NCI-H526 treated with DMSO at 0.1 percent for 48 hours (cell line): ENCODE measurements at places on chromosomes 5 and 9.

DNA sequence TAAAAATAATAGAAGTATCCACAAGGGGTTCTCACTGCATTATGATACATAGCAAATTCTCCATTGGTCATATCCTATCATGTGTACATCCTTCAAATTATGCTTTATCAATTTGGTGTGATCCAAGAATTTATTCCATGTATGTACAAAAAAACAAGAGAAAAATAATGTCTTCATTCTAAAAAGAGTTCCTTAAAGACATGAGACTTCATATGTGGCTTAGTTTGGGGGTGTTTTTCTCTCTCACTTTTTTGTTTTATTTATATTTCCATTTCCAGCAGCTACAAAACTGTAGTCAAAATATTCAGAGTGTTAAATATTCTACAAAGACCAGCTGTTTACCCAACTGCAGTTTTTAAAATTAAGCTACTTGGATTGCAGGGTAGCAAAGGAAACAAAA is 972.0 kb downstream of the DTWD2 start:
- DNase-seq, result no peak

- no peak for DNase-seq
Observed at GRCh38 chr5:150577378-150578139, 62.9 kb upstream of the SYNPO start.

DNA sequence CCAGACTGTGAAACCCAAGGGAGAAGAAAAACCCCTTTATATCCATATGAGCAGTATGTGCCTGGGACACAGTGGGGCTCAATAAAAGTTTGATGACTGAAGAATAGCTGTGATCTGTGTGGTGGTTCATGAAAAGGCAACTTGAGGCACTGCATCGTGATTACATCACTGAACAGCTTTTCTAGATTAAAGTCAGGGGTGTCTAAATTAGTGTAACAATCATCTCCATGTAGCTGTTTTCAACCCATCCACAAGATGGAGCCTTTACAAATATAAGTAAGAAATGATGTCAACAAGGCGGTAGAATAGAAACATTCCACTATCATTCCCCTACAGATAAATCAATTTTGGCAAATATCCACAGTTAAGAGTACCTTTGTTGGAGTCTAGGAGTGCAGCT is 55.5 kb downstream of the PRRC1 start:
- DNase-seq, result no peak

GRCh38 chr9:33468797-33469621 is 4.7 kb downstream of the NOL6 start:
- no peak for DNase-seq

GRCh38 chr5:17070647-17071046 is 134.6 kb upstream of the MYO10 start:
- DNase-seq, result no peak

GRCh38 chr9:603126-603525 is 238.4 kb upstream of the DMRT1 start:
- DNase-seq, result no peak

GRCh38 chr9:16262477-16263261 is 607.8 kb downstream of the BNC2 start:
- no peak for DNase-seq

- peak; percentile 18 for DNase-seq
Observed at GRCh38 chr5:10145923-10146401, 103.7 kb downstream of the ATPSCKMT start.

DNA sequence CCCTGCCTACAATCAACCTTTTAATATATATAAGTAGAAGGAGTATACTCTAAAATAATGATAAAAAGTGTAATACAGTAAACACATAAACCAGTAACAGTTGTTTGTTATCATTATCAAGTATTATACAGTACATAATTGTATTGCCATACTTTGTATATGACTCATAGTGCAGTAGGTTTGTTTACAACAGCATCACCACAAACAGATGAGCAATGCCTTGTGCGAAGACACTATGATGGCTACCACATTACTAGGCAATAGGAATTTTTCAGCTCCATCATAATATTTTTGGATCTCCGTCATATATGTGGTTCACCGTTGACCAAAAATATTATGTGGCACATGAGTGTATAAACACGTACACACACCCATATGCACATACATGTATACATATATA is 69.7 kb upstream of the APC start:
- DNase-seq, result no peak

DNA sequence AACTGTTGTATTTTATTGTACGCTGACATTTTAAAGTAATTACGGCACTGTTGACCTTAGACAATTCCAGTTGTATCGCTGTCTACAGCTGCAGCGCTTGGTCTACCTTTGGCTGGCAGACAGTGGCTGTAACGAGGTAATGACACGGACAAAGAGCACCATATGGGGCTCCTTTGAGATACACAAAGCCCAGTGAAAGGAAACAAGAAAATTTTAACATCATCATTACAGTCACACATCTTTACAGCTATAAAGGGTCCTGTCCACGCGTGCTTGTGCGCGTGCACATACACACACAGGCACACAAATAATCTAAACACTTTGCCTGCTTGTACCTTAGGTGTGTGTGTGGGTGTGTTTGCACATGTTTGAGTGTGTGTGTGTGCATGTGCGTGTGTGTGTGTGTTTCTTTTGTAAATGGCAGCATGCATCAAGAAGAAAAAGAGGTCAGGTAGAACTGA is 946.0 kb downstream of the NR2F1-AS1 start:
- no peak for DNase-seq

DNA sequence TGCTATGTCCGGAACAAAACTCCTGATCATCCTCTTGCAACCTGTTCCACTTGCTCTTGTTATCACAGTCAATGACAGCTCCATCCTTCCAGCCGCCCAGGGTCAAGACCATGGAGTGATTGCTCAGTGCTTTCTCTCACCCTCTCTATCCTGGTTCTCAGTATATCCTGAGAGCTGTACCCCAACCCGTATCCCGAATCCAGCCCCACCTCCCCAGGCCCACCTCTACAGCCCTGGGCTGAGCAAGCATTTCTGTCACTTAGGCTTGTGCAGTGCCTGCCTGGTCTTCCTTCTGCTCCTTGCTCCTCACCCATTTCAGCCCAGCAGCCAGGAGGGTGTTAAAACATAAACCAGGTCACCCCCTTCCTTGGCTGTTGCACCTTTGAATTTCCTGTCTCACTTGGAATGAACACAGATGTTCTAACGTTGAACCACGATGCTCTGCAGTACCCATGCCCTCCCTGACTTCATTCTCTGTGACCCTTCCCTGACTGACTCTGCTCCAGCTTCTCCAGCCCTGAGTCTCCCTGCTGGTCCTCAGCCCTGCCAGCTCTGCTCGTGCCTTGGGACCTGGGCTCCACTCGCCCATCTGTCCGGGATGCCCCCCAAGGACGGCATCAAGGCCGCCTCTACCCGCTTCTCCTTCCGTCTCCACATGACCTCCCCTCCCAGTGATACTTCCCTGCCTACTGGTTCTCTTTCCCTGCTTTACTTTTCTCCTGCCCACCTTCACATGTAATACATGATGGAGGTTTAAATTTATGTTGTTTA is 110.0 kb downstream of the ICE1 start:
- no peak for DNase-seq

DNA sequence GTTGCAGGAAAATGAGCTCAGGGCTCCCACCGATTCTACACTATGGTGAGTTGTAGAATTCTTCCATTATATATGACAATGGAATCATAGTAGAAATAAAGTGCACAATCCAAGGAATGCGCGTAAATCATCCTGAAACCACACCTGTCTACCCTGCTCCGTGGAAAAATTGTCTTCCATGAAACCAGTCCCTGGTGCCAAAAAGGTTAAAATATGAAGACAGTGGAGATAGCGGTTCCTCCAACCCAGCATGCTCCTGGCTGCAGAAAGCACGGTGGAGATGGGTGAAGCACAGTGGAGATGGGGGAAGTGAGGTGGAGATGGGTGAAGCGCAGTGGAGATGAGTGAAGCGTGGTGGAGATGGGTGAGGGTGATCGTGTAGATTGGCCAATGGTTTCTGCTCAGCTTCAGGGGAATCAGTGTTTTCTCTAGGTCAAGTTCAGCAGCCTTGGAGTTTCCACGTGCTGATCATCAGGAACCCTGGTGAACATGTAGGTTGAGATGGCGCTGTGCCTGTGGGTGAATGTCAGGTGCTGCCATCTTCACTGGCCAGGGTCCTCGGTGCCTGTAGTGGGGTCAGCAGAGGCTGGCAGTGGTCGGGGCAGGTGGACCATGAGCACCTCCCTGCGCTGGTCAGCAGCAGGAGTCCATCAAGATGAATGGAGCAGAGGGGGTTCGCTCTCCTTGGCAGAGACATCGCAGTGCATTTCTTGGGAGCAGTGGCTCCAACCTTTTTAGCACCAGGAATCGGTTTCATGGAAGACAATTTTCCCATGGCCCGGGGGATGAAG is 20.3 kb downstream of the PAEP start:
- DNase-seq, result no peak

DNA sequence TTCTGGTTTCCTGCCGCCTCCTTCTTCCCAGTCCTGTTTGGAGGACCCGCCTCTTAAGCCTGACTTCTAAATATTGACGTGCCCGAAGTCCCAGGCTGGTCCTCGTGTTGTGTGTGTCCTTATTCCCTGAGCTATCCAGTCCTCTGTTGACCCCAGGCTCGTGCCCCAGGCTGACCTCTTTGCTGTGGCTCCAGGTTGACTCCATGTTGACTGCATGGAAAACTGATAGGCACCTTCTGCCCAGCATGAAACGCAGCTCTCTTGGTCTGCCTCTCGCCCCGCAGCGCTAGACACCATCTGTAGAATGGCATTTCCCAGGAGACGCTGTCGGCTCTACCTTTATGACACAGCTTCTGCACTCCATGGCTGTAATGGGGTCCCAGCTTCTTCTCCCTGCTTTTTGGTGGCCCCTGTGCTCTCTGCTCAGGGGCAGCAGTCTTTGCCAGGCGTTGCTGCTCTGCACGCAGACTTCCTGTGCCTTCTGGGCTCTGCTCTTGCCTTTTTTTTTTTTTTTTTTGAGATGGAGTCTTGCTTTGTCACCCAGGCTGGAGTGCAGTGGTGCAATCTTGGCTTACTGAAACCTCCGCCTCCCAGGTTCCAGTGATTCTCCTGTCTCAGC is 28.4 kb downstream of the EHMT1 start:
- DNase-seq, result no peak

DNA sequence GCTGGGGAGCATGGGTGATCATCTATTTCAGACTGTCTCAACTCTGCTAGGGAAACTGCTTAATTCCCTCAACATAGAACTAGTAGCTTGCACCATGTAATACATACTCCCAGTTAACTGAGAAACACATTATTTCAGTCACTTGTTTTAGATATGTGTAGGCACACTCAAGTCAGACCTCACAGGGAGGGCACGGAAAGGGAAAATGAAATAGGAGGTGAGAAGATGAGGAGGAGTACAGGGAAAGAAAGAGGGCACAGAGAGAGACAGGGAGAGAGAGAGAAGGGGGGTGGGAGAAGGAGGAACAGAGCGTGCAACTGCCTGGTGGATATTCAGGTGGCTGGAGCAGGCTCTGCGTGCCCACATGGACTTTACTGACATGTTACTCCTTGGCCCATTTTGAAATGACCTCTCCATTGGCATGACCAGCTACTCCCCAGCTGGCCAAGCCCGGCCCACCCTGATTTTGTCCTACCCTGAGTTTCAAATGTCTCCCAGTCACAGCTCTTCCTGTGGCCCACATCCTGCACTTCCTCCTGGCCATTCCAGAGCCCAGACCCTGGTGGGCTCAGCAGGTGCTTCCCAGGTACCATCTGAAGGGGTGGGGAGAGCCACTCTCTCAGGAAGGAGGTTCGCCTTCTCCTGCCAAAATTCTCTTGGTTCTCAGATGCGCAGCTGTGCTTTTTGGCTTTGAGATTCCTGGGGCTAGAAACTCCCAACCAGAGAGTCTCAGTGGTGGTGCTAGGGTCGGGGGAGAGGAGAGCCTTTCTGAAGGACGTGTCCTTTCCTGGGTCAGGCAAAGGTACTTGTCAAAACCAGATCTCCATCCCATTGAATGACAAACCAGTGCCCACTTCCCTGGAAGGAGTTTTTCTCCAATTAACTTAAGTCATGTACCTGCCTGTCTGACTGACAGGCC is 229.4 kb downstream of the FSTL4 start:
- DNase-seq, result no peak

DNA sequence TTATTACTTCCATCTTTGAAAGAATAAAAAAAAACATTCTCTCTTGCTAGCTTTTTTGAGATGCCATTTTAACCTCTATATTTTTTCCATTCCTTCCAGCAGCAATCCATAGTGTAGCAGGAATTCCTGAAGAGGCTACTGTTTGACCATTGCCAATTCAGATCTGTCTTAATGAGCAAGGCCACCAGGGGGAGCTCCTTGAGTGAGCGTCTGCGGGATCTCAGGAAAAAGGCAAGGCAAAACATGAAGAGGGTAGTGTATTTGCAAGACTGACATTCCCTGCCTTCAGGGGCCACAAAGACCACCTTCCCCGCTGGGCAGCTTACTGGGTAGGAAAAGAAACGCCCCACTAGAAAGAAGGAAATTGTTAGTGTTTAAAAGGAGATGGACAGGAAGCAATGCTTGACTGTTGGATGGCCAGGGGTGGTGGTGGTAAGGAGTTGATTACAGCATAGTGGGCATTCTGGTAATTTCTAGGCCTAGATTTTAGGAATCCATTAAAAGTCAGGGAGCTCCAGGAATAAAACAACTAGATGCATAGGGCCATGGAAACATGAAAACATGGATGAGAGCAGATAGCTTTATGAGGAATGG is 206.6 kb upstream of the HAPLN1 start:
- no peak for DNase-seq

GRCh38 chr5:117590944-117591343 is 1016.3 kb upstream of the SEMA6A start:
- peak; percentile 2 for DNase-seq

DNA sequence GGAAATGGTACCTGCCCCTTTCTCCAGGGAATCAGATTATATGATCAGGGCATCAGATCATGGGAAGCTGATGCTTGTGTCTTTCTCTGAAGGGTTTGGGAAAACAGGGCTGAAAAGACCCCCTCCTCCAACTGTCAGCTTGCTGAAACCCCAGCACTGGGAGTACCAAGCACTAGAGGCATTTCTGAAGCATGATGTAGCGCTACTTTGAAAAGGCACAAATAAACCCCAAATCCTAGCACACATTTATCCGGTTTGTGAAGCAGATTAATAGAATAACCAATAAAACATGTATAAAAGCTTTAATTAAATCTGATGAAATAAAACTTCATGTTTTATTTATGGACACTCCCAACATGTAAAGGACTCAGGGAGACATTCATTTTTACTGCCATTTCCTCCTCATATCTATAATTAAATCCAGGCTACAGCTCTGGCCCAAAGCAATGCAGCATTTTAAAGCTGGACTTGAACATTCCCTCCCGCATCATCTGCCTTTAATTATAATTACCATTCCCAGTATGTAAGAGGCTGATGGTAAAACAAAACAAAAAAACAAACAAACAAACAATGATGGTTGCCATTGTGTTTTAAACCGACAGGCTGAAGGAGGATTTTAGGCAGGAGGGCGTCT is 298.2 kb upstream of the RFX3 start:
- no peak for DNase-seq

DNA sequence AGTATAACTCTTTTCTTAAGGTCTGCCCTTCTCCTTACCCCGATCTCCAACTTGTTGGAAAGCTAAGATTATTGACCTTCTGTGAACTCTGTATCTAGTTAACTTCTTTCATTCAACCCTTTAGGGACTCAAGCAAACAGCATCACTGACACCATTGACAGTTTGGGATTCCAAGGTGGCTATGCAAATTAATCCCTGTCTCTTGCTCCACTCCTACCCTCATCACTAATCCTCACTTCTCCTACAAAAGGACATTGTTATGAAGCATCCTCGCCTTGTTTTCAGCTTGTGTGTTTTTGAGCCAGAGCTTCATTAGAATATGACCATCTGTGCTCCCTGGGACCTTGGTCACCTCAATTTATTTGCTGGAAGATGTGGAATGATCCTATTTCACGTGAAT is 337.9 kb downstream of the PDE4D start:
- no peak for DNase-seq

- DNase-seq, result no peak
Observed at GRCh38 chr9:112032743-112033142, 136.1 kb downstream of the UGCG start.
